Fibroblast of mammary gland (primary cell): ENCODE measurements at places on chromosomes 4 and X.

- DNase-seq, result no peak
Measured at GRCh38 chr4:526189-526909, 27.3 kb downstream of the PIGG start.

DNA sequence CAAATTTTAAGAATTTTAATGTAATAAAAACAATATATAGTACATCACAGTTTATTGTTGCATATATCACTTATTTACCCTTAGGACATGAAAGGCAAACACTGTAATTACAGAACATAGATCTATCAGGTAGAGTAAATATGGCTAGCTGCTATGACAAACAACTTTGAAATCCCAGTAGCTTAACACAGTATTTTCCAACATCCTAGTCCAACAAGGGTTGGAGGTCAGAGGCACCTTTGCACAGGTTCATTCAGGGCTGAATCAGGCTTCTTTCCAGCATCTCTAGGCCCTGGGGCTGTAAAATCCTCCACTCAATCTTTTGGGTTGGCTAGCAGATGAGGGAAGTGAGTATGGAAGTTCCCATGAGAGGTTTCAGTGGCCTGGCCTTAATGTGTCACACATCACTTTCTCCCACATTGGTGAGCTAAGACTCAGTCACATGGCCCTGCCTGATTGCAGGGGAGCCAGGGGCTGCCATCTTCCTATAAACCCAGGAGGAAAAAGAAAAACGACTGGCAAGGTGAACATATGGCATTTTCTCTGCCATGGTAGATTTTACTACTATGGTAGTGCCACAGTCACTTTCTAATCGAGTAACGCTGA is 32.9 kb downstream of the HERC6 start:
- no peak for DNase-seq

- DNase-seq, result no peak
Measured at GRCh38 chr4:3299976-3300671, 7.3 kb downstream of the RGS12 start.

- DNase-seq, result no peak
Measured at GRCh38 chr4:67892253-67892652, 8.5 kb upstream of the TMPRSS11D start.

DNA sequence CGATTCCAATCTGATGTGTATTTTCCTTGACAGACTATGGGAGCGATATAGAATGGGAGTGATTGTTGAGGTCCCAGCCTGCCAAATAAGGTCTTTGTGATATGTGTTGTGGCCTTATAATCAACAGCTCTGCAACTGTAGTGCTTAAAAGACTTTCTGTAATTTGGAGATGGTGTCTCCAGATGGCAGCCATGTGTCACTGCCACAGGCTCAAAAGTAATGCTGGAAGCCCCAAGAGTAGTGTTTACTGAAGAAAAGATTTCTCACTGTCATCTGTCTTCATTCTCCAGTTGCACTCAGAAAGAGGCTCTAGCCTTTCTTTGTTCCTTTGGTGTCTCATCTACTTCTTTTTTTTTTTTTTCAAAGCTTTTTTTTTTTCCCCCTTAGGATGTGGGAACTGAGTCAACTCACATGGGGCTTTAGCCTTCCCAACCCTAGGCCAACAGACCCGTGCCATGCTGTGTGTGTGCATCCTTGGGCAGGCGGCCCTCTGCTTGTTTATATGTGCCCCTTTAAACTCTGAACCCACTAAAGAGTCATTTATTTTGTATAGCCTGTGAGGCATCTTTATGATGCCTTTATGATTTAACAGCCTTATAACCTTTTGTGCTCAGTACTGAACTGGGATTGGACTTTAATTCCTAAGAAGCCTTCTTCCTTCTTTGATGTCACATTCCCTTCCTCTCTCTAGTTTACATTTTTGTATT is 15.6 kb downstream of the SRPX2 start:
- no peak for DNase-seq

DNA sequence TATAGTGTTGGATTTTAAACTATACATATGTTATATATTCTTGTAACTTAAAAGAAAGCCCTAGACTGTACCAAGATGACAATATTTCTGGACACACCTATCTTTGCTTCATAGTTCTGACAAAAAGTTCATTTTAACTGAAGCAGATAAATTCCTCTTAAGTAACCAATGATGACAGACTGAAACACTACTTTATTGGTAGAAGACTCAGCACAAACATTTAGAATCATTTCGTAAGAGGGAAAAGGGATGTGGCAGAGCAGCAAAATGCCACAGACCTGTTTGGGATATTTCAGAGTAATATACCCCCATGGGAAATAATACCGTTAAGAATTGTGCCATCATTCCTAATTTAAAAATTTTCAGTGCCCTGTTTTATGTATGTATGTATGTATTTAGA is 56.2 kb downstream of the APOO start:
- DNase-seq, result no peak

- no peak for DNase-seq
Measured at GRCh38 chrX:153327561-153327960, 6.0 kb upstream of the PNMA6F start.

DNA sequence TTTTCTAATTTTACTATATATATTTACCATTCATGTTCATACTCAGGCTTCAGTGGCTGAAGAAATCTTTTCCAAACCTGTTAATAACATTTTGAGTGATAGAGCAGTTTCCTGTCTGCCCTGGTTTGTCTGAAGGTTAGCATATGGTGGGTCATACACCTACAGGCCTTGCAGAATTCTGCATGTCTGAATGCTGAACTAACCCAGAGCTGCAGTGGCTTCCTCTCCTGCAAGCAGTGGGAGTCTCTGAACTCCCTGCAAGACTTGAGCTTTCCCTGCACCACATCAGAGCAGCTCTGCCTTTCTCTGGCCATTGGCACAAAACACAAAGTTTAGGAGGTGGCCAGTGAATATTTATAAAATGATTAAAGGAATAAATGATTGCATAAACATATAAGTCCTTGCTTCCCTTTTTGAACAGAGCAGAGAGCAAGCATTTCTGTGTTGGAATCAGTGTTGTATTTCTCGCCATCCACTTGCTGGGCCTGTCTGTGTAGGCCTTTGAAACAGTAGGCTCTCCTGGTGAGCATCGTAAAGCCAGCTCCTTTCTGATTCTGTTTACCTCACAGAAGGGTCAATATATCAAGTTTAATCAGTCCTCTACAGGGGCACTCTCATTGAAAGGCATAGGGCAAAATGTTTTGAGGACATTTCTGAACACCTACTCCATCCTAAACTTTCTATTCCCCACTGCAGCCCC is 15.0 kb upstream of the UNC5C start:
- no peak for DNase-seq

GRCh38 chr4:184287697-184288255 is 70.1 kb upstream of the ENPP6 start:
- DNase-seq, result peak; percentile 60

- no peak for DNase-seq
Measured at GRCh38 chr4:81225252-81225651, 10.2 kb upstream of the PRKG2 start.

GRCh38 chr4:107599841-107600240 is 120.2 kb downstream of the PAPSS1 start:
- no peak for DNase-seq

DNA sequence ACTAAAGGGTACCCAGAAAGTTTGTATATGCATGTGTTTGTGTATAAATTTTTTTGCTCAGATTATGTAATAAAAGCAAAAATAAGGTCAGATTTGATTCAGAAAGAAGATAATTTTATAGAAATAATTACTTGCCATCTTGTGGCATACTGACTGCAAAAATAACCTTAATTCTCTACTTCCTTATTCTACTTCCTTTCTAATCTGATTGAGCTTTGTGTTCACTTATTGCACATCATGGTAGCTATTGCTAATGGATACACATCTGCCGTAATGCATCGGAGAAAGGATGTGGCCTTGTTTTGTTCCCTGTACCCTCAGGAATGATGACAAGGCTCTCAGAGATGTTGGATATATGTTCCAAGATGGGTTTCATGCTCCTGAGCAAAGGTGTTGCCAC is 10.5 kb upstream of the GNPDA2 start:
- DNase-seq, result no peak

DNA sequence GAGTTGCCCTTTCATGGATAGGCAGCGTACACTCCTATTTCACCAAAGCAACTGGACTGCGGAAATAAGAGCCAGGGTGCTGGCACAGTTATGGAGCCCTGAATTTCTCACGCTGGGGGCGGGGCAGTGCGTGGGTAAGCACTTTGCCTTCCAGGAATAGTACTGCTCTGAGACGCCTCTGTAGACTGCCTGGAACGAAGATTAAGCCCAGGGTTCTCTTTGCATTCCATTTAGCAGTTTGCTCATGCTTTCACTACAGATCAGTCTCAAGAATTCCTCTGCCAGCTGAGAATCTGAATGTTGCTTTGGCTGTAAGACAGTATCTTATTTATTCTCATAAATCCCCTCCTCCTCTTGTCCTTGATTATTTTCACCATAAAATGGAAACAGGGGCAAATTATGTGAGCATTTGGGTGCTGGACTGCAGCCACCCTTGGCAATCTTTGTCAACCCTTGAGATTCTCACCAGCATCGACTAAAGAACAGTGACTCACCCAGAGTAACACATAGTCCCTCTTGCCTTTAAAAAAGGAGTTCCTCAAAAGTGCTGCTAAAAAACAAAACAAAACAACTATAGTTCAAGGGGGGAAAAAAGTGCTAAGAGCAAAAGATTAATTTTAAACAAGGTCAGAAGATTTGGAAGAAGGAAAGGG is 88.9 kb upstream of the CITED1 start:
- peak; percentile 70 for DNase-seq

DNA sequence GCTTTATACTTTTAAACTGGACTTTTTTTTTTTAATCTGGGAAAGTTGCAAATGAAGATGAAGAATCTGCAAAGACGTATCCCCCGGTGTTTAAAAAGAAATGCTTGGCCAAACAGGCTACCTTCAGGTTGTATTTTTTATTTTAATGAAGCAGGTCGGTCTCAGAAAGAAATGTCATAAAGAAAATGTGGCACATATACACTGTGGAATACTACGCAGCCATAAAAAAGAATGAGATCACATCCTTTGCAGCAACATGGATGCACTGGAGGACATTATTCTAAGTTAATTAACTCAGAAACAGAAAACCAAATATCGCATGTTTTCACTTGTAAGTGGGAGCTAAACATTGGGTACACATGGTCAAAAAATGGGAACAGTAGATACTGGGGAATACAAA is 123.4 kb downstream of the IRF2 start:
- no peak for DNase-seq

DNA sequence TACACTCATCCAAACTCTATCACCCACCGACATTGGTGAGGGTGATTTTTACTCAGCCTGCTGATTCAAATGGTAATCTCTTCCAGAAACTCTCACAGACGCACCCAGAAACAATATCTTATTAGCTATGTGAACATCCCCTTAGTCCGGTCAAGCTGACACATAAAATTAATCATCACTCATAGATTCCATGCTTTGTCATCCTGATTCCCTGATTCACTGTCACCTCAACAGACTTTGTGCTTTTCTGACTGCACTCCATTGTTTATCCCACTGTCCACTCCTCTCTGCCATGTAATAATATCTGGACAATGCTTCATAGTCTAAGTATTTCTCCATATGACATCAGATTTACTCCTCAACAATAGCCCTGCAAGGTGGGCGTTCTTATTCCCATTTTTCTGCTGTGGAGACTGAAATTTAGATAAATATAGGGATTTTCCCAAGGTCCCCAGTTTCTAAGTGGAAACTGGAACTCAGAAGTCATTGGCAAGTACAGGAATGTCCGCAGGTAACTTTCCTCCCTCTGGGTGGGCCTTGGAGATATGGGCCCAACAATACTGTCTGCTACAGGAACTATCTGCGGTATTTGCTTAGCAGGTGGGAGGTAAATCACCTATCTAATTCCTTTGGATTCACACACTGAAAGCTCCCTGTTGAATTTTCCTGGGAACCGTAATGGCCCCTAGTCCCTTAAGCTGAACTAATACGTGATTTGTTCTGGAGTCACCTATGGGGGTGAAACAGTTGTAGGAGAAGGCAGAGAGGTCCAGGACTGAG is 228.6 kb upstream of the BCOR start:
- no peak for DNase-seq

DNA sequence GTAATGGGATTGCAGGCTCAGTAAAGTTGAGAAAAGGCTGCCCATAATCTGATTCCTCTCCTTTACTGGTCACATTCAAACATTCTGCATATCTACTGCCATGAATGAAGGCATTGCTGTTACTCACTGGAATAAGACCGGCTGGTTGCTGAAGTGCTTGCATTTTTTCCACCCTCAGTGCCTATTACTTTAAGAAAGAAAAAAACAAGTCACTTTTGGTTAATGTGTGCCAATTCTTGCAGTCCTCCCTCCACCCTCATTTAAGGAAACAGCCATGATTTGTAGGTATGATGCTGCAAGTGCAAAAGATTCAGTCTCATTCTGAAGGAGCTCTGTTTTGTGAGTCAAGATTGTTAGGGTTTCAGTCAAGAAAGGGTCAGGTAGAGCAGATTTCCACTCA is 94.9 kb downstream of the EMCN start:
- no peak for DNase-seq

DNA sequence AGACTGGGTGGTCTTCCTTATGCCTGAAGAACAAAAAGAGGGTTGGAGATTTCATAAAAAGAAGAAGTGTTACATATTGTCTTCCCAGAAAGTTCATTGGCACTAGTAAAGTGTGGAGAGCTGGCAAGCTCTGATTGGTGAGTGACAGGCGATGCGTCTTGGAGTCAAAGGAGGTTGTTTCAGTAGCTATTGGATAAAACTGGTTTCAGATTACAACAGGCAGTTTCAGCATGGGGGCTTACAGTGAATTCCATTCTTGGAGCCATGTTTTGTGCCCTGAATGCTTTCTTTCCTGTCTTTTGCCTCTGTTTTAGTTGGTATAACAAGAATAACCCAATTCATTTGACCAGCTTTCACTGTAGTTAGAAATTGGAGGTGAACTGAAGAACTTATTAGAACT is 750.5 kb downstream of the ADGRL3 start:
- no peak for DNase-seq

DNA sequence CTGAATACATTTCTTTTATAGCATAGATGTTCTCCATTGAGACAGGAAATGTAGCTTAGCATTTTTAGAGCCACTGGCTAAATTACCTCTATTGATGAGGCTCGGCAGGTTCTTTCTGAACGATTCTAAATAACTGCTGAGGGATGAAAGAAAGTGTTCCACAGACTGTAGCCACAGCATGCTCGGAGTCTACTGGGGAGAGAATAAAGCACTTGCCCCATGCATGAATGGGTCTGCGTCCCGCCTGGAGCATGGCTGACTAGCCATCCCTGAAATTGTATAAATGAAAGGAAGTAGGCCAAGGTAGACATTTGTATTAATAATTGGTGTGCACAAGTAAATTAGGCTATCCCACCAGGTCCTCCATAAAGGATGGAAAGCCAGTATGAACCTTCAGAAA is 269.8 kb downstream of the COL25A1 start:
- no peak for DNase-seq

DNA sequence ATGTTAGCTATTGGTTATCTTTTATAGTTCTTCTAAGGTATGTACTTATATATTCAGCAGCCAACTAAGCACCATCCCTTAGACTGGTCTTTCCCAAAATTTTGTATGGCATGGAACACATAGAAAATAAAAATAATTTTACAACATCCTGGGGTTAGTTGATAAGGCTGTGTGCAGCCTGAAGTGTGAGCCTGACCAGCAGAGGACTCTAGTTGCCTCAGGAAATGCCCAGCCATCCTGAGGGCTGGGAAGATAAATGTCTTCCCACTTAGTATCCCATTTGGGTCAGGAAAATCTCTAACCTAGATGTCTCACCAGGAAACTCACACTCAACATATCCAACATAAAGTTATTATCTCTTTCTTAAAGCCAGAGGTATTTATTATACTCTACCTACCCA is 251.4 kb upstream of the POF1B start:
- DNase-seq, result no peak

- DNase-seq, result peak; percentile 39
Measured at GRCh38 chr4:159281771-159282170, 178.9 kb downstream of the RAPGEF2 start.
